Calu3 (cell line): ENCODE measurements at places on chromosomes 6 and 20.

- peaks cover 8% of the 10 kb centered on the region for H3K4me1 ChIP-seq
- H3K4me3 ChIP-seq = no peak overlapping the region
- DNase-seq = peak; percentile 25
- H3K27ac ChIP-seq = no peak overlapping the region
Observed at GRCh38 chr6:155185544-155185943, 78.3 kb upstream of the CLDN20 start.

GRCh38 chr20:33689973-33690372 is 3.8 kb upstream of the E2F1 start:
- no peaks in the 10 kb centered on the region for H3K27me3 ChIP-seq
- no peak overlapping the region for H3K4me3 ChIP-seq
- H3K36me3 ChIP-seq = peaks cover 26% of the 10 kb centered on the region

DNA sequence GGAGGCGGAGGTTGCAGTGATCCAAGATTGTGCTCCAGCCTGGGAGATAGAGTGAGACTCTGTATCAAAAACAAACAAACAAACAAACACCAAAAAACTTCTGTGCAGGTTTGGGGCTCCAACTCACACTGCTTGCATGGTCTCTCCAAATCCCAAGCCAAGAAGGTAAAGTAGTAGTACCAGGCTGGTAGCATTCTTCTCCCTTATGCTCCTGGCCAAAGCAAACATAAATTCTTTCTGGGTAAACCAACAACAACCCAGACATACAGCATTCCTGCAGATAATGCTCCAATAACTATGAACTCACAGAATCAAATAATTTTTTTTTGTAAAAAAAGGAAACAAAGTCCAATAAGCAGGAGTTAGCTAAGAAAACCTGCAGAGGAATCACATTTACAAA is 57.8 kb upstream of the KLHL31 start:
- peak overlapping the region; percentile 2 for H3K27ac ChIP-seq
- peaks cover 6% of the 10 kb centered on the region for H3K36me3 ChIP-seq
- H3K4me1 ChIP-seq = peaks cover 49% of the 10 kb centered on the region
- H3K27me3 ChIP-seq = no peaks in the 10 kb centered on the region
- DNase-seq = no peak

DNA sequence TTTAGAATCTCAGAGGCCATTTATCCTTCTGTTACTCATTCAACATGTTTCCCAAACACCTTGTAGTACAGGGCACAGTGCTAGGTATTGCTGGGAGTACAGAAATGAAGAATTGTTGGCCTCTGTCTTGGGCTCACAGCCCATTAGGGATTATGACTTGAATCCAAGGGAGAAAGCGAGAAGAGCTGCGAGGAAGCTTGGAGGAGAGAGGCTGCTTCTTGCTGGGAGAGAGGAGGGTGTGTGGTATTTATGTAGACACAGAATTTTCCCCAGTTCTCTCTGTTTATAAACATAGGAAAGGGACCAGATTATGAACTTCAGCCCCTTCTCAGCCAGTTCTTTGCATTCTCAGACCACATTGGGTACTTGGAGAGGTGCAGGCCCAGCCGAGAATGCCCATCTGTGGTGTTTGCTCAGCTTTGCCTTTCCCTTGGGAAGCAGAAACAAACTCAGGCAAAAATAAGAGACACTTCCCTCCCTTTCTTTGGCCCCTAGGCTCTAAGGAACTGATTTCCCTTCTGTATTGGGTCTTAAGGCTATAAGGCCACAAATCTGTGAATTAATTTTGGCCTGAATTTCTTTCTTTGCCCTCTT is 17.9 kb downstream of the CHMP4B start:
- H3K27me3 ChIP-seq = no peaks in the 10 kb centered on the region
- H3K4me3 ChIP-seq = no peak overlapping the region
- H3K27ac ChIP-seq = no peak overlapping the region
- H3K36me3 ChIP-seq = peaks cover 21% of the 10 kb centered on the region
- DNase-seq = no peak

- no peaks in the 10 kb centered on the region for H3K4me1 ChIP-seq
- DNase-seq = no peak
- no peak overlapping the region for H3K27ac ChIP-seq
- no peaks in the 10 kb centered on the region for H3K27me3 ChIP-seq
- H3K4me3 ChIP-seq = no peak overlapping the region
Observed at GRCh38 chr20:39458452-39458851, 496.3 kb downstream of the DHX35 start.

DNA sequence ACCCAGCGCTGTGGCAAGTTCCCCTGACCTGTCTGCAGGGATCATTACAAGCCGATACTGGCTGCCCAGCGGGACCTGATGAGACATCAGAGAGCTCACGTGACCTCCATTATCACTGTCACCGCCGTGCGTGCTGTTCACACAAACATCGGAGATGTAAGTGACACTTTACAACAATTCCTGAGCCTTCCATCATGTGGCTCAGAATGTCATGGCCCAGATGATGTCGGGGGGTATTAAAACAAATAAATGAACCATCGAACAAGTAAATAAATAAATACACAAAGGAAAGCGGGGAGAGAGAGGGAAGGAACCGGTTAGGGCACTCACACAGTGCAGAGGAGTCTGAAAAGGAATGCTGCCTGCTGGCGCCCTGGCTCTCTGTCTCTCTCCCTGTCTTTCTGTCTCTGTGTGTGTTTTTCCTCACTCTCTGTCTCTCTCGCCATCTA is 195.1 kb downstream of the BMP7 start:
- H3K36me3 ChIP-seq = no peaks in the 10 kb centered on the region
- no peaks in the 10 kb centered on the region for H3K4me1 ChIP-seq
- H3K27ac ChIP-seq = no peak overlapping the region

DNA sequence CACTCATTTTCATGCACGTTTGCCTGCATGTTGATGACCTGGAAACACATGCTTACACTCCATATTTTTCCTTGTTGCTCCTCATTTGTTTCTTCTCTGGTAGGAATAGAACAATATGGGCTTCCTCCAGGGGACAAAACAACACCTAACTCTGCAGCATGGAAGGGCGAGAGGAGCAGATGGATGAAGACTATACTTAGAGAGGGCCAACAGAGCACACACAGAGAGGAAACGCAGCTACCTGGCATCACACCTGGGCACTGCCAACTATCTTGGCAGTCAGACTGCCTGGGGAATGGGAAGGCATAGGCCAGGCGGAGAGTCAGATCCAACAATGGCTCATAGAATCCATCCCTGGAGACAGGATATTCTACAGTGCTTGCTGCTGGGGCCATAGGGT is 290.9 kb downstream of the CD83 start:
- no peaks in the 10 kb centered on the region for H3K27me3 ChIP-seq
- H3K36me3 ChIP-seq = no peaks in the 10 kb centered on the region
- no peak for DNase-seq
- H3K4me1 ChIP-seq = no peaks in the 10 kb centered on the region
- no peak overlapping the region for H3K4me3 ChIP-seq

DNA sequence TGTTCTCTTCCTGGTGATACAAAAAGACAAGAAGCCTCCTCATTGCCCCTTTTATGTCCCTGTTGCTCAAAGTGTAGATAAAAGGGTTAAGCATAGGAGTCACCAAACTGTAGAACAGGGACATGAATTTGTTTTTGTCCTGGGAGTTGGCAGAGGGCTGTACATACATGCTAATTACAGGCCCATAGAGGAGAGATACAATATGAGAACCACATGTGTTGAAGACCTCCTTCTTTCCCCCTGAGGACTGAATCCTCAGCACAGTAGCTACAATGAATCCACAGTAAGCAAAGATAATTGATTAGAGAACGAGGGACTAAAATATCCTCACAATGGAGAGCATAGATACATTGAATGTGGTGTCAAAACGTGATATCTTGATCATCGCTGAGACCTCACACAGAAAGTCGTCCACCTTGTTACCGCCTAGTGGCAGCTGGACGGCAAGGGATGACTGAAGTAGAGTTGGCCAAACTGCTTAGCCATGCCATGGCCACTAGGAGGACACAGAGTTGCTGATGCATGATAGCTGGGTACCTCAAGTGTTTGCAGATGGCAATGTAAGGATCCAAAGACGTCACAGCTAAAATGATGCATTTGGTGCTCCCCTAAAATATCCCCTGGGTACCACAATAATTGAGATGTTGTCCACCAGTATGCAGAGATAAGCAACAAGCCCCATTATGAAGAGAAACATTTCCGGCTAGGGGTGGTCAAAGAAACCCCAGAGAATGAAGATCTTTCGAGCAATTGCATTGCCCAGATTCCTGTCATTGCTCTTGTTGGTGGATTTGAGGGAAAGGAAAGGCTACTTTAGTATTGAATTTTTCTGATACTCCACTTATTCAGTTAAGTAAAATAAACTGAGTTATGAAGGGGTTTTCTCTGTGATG is 15.0 kb downstream of the OR2B3 start:
- H3K27me3 ChIP-seq = no peaks in the 10 kb centered on the region
- no peak overlapping the region for H3K27ac ChIP-seq
- H3K4me1 ChIP-seq = no peaks in the 10 kb centered on the region
- H3K36me3 ChIP-seq = no peaks in the 10 kb centered on the region

DNA sequence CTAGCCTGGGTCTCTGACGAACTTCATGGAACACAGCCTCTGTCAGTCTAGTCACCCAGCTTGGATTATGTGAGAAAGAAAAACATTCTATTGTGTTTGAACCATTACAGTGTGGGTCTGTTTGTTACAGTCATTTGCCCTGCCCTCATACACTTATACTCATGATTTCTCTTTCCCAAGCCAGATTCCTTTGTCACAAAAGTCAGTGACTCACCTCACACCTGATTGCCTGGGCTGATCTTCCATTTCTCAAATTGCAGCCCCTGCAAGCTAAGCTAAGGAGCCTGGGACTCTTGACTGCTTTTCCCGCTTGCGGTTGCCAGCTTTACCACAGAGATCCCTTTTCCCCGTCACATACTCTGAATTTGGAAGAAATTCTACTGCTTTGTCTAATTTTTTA is 395.9 kb downstream of the SAMD5 start:
- no peak overlapping the region for H3K4me3 ChIP-seq
- no peak overlapping the region for H3K27ac ChIP-seq

GRCh38 chr6:37177935-37178517 is 8.1 kb downstream of the PIM1 start:
- H3K27me3 ChIP-seq = no peaks in the 10 kb centered on the region
- no peak overlapping the region for H3K4me3 ChIP-seq
- H3K4me1 ChIP-seq = peaks cover 11% of the 10 kb centered on the region
- H3K27ac ChIP-seq = no peak overlapping the region

DNA sequence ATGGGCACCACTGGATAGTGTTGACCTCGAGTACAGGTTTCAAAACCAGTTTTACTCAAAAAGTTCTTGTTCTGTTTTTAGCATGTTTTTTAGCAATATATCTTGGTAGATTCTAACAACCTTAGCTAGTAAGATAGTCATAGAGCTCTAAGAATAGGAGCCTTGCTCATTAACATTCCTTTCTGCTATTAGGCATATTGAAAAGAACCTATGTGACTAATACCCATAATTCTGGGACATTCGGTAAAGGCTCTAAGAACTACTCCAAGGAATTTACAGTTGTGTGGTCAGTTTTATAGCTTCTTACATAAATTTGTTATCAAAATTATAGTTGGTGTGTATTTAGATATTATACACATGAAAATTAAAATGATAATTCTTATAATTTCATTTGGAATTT is 11.6 kb downstream of the SLC9A8 start:
- H3K27me3 ChIP-seq = no peaks in the 10 kb centered on the region
- H3K36me3 ChIP-seq = peaks cover 30% of the 10 kb centered on the region
- no peak overlapping the region for H3K4me3 ChIP-seq
- DNase-seq = no peak
- no peak overlapping the region for H3K27ac ChIP-seq

- H3K4me3 ChIP-seq = no peak overlapping the region
- H3K36me3 ChIP-seq = no peaks in the 10 kb centered on the region
- no peaks in the 10 kb centered on the region for H3K4me1 ChIP-seq
- H3K27ac ChIP-seq = no peak overlapping the region
- H3K27me3 ChIP-seq = no peaks in the 10 kb centered on the region
- no peak for DNase-seq
Observed at GRCh38 chr6:80502871-80503270, 396.4 kb downstream of the BCKDHB start.

DNA sequence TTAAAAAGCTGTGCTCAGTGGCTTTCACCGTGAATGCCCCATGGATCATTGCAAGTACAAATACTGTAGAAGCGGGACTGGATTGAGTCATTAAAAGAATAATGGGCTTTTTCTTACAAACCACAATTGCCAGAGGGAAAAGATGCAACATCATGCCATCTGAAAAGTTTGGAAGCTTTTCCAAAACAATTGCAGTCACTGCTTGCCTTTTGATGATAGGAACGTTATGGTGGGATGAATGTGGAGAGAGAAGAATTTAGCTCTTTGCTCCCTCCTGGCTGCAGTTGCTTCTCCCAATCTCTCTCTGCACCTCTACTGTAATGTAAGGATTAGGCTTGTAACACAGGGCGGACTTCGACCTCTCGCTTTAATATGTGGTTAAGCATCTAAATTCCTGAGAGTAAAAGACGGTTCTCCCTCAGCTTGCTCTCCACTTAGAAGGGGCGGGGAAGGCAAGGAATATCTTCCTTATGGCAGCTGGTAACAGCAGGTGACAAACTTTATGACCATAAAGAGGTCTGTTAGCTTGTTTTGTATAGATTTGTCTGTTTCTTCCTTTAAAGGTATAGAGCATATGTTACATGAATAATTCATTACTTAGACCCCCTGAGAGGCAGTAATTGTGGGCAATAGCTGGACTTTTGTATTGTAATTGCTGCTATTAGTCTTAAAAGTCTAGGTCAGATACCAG is 376.1 kb downstream of the UTRN start:
- H3K4me3 ChIP-seq = peak overlapping the region; percentile 55
- H3K36me3 ChIP-seq = peaks cover 5% of the 10 kb centered on the region
- DNase-seq = peak; percentile 25
- H3K4me1 ChIP-seq = peaks cover 52% of the 10 kb centered on the region
- no peaks in the 10 kb centered on the region for H3K27me3 ChIP-seq
- H3K27ac ChIP-seq = peak overlapping the region; percentile 27

- peak overlapping the region; percentile 96 for H3K27ac ChIP-seq
- H3K36me3 ChIP-seq = peaks cover 6% of the 10 kb centered on the region
- H3K4me1 ChIP-seq = peaks cover 49% of the 10 kb centered on the region
- H3K4me3 ChIP-seq = no peak overlapping the region
Observed at GRCh38 chr6:78594668-78595066, 272.7 kb upstream of the IRAK1BP1 start.

- H3K27ac ChIP-seq = peak overlapping the region; percentile 77
- no peaks in the 10 kb centered on the region for H3K4me1 ChIP-seq
- peak; percentile 77 for DNase-seq
- peaks cover 16% of the 10 kb centered on the region for H3K36me3 ChIP-seq
Observed at GRCh38 chr6:150600301-150601017, 774 bp downstream of the PLEKHG1 start.

- H3K4me3 ChIP-seq = no peak overlapping the region
- H3K27ac ChIP-seq = no peak overlapping the region
- H3K27me3 ChIP-seq = peaks cover 97% of the 10 kb centered on the region
- no peak for DNase-seq
- H3K4me1 ChIP-seq = no peaks in the 10 kb centered on the region
Observed at GRCh38 chr6:159068904-159069578, 24.2 kb upstream of the TAGAP start.

GRCh38 chr6:167817729-167818128 is 9.0 kb upstream of the AFDN start:
- DNase-seq = no peak
- peaks cover 15% of the 10 kb centered on the region for H3K4me1 ChIP-seq
- peak overlapping the region; percentile 29 for H3K27ac ChIP-seq
- no peaks in the 10 kb centered on the region for H3K27me3 ChIP-seq
- no peaks in the 10 kb centered on the region for H3K36me3 ChIP-seq
- H3K4me3 ChIP-seq = no peak overlapping the region

GRCh38 chr6:150667977-150668716 is 68.5 kb downstream of the PLEKHG1 start:
- H3K27me3 ChIP-seq = no peaks in the 10 kb centered on the region
- peaks cover 5% of the 10 kb centered on the region for H3K36me3 ChIP-seq
- no peak overlapping the region for H3K4me3 ChIP-seq
- H3K27ac ChIP-seq = peak overlapping the region; percentile 81

GRCh38 chr6:70684794-70685493 is 17.3 kb downstream of the SMAP1 start:
- H3K4me1 ChIP-seq = peaks cover 23% of the 10 kb centered on the region
- H3K4me3 ChIP-seq = peak overlapping the region; percentile 25
- H3K27ac ChIP-seq = peak overlapping the region; percentile 31
- no peaks in the 10 kb centered on the region for H3K36me3 ChIP-seq
